ENCODE measurements at places on chromosomes 1 and 21.

DNA sequence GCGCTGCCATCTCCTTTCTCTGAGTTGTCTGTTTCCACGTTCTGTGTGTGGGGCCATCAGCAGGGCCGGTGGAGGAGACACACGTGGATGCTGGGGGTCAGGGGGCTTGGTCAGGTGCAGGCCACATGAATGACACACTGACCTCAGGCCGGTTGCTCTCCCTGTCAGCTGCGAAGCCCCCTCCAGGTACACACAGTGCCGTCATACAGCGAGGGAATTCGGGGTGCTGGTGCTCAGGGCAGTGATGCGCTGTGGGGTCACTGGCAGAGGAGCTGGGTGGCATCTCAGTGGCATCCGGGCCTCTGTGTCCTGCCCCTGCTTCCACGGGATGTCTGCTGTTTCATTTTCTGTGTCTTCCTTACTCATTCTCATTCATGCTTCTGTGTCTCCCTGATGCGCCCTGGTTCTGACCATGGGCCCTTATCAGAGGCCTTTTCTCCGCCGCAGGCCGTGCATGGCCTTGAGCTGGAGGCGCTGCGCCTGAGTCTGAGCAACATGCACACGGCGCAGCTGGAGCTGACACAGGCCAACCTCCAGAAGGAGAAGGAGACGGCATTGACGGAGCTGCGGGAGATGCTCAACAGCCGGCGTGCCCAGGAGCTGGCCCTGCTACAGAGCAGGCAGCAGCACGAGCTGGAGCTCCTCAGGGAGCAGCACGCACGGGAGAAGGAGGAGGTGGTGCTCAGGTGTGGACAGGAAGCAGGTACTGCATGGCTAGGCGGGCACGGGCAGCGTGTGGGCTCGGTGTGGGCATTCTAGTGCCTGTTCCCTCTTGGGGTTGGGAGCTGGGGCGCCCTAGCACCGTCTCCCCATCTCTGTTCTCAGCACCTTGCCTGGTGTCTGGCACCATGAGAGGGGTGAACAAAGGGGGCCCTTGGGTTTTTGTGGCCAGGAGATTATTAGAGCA is 22.6 kb downstream of the PCNT start:
- no peak for DNase-seq

DNA sequence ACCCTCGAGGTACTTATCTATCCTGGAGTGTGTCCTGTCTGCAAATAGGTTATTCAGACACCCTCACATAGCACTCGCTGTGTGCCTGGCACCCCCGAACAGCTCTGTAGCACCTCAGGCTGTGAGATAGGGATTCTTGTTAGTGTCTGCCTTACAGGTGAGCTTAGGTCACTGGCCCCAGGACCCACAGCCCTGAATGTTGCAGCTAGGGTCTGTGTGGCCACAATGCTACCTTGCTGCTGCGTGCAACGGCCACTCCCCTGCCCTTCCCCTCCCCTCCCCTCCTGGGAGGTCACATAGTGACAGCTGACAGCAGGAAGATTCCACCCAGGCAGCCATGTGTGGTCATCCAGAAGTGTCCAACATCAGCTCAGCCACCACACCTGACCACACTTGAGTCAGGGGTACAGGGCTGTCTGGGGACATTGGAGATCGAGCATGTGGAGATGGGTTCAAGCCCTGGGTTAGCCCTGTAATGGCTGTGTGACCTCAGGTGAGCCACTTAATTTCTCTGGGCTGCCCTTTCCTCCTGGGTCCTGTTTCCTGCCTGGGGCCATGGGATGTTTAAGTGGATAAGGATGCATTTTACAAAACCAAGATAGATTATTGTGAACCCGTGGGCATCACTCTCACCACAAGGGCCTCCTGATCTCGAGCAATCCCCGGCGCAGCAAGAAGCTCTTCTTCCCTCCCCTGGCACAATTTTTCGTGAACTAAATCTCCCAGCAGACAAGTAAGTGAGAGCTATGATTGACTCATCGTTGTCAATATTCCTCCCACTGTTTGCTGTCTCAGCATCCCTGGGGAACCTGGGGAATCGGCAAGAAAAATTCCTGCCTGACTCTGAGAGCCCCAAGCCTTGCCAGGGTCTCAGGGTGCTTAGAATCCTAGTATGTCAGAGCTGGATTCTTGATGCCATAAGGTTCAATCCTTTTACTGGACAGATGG is 208.7 kb downstream of the PTPRU start:
- DNase-seq, result no peak

DNA sequence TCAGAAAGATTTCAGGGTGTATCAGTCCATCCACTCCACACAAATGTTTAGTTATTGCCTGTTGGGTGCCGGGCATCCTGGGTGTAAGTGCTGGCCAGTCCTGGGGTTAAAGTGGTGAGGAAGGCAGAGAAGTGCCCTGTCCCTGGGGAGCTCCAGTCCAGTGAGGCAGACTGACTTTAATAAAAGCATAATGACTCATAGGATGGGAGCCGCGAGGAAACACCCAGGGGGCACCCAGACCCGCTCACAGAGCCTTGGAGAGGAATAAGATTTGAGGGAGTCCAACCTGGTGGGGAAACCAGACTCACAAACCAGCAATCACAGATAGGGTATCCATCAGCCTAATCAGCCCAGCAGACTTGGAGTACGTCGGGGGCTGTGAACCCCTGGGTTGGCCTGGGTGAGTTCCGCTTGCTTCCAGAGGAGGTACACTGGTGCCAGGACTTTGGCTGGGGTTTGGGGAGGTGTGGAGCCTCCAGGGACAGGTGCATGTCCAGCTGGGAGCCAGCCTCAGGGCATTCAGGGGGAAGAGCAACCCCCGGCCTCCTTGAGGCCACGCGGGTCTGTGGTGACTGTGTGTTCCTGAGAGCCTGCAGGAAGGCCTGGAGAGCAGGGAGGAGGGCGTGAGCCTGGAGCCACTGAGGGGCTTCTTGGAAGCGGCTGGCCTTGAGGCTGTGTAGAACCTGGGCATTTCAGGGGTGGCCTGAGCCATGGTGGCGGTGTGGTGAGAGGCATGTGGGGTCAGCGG is 3.7 kb downstream of the PEAR1 start:
- DNase-seq, result no peak

GRCh38 chr1:8381618-8382017 is 63.7 kb downstream of the SLC45A1 start:
- no peak for DNase-seq

DNA sequence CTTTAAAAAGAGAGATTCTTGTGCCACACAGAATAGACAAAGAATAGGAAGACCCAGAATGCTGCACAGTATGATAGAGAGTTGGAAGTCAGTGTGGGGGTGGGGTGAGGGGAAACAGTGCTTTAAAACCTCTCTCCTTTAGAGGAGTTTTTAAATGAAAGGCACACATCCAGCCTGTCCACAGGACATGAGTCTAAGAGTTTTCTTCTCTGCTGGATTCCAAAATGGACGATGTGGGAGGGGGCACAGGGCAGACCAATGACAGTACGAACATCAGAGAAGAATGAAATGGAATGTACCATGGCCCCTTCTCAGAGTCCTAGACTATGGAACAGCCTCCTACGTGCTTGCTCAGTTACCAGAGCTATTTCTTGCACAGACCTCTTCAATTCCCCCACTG is 458.2 kb upstream of the DAB1 start:
- DNase-seq, result no peak

DNA sequence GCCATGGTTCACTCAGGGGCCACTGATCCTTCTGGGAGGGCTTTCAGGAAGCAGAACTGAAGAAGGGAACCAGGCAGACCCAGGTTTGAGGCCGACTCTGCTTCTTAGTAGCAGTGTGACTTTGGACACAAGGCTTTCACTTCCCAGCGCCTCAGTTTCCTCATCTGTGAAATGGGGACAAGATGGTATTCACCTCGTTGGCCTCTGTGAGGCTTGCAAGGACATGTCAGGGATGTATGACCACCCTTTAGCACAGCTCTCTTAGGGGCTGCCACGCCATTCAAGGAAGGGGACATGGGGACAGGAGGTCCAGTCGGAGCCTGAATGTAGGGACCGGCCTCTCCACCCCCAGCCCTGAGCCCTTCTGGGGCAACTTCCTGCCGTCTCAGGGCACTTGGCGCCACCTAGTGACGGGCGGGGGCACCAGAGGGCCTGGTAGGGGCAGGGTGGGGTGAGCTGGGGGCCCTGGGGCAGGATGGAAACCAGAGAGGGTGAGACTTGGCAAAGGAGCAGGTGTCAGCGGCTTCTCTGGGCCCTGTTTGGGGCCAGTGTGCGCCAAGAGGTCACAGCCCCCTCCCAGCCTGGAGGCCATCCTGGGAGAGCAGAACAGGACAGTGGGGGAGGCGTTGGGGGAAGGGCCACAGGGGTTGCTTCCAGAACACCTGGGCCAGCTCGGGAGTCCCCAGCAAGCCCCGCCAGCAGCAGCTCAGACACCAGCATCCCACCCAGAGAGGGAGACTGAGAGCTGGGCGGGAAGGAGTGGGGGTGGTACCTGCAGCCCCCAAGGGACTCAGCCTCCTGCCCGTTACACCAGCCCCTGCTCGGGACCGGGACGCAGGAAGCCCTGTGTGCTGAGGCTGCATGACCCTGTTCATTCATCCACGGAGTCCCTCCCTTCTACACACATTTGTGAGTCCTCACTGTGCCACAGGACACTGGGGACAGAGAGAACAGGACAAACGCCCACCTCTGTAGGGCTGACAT is 102.5 kb upstream of the TARDBP start:
- no peak for DNase-seq

DNA sequence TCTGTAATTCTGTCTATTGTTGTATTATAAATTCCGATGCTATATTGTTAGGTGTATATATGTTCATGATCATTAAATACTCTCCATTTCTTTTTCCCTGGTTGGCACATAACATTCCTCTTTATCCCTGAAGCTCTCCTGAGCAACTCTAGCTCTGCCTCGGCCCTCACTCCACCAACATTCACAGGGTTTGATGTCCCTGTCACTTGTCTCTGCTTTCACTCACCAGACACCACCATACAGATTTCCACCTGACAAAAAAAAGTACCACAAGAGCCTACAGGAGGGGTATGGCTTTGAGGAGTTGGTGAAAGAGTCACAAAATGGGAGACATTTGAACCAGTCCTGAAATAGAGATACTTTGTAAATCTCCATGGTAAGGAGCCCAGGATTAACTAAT is 8.8 kb upstream of the TSPEAR start:
- no peak for DNase-seq

DNA sequence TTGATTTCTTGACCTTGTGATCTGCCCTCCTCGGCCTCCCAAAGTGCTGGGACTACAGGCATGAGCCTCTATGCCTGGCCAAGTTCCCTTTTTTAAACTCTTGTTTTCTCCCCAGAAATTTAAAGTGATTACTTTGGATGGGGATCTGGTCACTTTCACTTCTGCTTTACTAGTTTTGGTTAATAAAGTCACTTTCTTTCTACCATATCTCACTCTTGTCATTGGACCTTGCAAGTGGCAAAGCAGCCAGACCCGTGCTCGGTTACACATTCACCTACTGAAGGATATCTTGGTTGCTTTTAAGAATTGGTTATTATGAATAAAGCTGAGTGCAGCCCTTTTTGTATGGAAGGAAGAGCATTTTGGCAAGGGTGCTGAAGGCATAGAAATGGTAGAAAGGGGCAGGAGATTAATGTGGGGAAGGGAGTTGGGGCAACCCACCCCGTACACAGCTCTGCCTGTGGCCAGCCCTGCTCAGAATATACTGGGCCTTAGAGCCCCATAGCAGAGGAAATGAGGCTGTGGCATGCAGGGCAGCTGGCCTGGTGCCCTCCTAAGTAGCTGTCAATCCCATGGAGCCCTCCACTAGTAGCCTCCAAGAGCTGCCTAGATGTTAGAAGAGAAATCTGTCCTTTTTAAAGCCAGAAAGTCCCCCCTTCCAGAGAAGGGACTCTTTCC is 40.7 kb downstream of the CD2 start:
- peak; percentile 66 for DNase-seq

DNA sequence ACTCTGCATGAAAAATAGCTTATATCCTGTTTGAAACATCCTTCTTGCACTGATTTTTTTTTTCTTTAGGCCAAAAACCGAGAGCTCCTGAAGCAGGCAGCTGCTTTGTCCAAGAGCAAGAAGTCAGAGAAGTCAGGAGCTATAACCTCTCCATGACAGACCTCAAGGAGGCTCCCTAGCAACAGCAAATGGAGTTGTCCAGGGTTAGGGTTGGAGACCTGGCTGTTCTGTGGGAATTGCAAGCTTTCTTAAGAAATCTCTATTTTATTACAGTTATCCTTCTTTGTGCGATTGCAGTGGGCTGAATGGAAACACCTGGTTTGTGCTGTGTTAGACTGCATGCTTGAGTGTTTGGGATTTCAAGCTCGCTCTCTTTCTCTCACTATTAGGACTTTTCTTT is 12.6 kb upstream of the STX12 start:
- DNase-seq, result no peak

DNA sequence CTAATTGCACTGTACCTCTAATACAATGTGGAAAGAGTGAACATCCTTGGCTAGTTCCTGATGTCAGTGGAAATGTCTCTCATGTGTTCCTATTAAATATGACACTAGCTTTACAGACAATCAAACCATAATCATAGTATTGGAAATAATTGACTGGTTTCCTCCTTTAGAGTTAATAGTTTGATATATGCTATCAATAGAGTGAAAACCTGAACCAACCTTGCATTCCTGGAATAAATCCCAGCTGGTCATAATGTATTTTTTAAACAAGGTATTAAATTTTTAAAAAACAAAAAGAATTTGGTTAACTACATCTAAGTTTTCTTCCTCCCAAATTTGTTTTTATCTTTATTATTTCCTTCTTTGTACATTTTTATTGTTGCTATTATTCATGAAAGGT is 226.1 kb downstream of the SLC45A1 start:
- no peak for DNase-seq

- DNase-seq, result no peak
These were observed 996 bp upstream of the TMEM51 start for GRCh38 chr1:15152318-15153183.

DNA sequence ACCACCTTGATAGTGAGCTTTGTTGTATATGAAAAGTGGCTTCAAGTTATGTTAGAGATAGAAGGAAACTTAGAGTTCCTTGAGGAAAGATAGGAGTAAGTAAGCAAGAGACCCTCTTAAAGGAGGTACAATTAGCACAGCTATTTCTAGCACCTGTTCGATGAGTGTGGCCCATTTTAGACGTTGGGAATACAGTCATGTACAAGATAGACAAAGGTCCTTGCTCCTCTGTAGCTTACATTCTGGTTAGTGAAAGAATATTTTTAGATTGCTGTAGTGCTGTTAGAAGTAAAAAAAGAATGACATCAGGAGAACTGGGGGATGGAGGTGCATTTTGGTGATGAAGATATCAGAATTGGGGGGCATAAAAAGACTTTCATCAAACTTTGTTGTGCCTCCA is 47.5 kb downstream of the MRPS6 start:
- DNase-seq, result no peak

DNA sequence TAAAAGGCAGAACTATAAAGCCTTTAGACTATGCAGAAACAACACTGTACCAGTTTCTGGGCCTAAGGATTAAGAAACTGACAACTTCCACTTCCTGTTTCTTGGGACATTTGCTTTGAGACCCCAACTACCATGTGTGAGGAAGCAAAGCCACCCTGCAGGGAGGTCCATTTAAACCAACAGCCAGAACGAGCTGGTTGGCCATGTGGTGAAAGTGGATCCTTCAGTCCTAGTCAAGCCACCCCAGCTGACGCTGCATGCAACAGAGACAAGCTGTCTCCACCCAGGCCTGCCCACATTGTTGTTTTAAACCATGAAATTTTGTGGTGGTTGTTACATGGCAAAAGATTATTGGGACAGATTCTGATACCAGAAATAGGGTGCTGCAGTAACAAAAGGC is 31.8 kb upstream of the SLFNL1 start:
- peak; percentile 46 for DNase-seq

- no peak for DNase-seq
These were observed 14.7 kb downstream of the COQ8A start for GRCh38 chr1:226954777-226955176.

GRCh38 chr1:24383381-24383940 is 30.1 kb downstream of the STPG1 start:
- DNase-seq, result no peak
